ENCODE measurements at places on chromosomes 2 and 18.

- DNase-seq, result no peak
Observed at GRCh38 chr2:215419769-215420470, 15.9 kb downstream of the FN1 start.

DNA sequence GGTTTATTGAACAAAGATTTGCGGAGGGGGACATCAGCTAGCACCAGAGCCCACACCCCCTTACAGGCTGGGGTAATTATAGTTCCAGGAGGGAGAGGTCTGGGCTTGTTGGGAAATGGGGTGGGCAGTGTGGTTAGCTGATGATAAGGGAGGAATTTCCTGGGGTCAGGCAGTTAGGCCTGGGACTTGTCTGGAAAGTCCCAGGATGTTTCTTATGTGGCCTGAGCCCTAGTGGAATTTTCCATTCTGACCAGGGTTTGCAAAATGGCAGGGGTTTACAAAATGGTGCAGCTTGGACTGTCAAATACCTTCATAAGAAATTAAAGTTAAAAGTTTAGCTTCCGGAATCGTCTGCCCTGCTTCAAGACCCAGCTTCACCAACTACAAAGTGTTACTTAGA, 199.1 kb downstream of the FBXO15 start:
- DNase-seq, result no peak

DNA sequence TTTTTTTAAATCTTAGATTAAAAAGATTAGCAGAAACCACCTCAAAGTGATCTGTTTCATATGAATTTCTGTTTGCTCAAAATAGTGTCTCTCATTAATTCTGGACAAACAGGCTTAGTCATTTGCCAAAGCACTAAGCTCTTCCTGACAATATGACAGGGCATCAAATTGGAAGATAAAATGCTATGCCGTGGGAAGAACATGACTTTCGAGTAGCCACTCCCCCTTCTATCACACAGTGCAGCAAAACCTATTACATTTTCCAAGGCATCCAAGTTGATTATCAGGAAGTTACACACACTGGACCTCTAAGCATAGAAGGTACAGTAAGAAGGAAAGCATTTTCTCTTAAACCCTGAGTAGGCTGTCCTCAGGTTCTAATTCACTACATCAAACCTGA, 89.5 kb downstream of the STK39 start:
- DNase-seq, result no peak

DNA sequence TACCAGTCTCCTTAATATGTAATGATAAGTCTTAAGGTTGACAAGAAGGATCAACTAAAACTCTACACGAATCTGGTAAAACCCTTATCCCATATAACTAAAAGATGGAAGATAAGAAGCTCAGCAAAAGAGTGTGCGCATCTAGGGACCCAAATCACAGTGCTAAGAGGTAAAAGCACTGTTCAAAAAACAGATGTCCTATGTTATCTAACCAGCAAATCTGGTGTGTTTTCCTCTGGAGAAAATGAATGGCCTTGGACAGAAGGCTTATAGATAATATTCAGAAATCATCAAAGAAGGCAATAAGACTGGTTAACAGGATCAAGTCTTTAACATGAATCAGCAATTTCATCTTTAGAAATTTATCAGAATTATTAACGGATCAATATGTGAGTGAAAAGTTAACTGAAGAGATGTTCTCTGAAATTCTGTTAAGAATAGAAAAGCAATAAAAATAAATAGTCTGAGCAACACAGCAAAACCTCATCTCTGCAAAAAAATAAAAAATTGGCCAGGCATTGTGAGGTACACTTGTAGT, 47.1 kb downstream of the RPRD1A start:
- no peak for DNase-seq

- no peak for DNase-seq
Observed at GRCh38 chr2:195313962-195314361, 343.1 kb upstream of the SLC39A10 start.

DNA sequence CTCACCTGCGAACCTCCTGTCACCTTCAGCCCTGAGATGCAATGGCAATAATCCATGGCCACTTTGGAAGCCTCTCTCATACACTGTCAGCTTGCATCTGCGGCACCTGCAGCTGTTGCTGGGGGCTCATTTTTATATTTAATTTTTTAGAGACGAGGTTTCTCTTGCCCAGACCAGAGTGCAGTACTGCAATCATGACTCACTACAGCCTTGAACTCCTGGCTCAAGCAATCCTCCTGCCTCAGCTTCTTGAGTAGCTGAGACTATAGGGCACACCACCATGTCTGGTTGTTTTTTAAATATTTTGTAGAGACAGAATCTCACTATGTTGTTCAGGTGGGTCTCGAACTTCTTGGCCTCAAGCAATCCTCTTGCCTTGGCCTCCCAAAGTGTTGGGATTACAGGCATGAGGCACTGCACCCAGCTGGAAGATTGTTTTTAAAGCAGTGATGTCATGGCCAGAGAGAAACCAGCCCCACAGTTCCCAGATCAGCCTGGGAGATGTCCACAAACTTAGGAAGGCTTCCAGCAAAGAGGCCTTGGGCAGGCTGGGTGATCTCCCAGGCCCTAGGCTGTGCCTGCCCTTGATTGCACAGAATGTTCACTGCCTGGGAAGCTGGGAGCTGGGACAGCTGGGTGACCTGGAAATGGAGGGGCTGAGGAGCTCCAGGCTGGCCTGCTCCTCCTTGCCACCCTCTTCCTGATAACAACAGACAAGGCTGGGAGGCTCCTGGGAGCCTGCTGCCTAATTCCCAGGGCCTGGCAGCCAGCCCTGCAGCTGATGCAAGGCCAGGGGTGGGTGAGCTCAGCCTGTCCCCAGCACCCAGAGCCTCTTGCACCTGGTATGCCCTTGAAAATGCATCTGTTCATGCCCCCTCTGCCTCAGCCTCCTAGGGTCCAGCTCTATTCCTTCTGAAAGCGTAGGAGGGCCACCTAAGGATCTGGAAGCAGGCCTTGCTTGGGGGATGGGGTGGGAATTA, 27.1 kb downstream of the SH2D6 start:
- DNase-seq, result peak; percentile 47

DNA sequence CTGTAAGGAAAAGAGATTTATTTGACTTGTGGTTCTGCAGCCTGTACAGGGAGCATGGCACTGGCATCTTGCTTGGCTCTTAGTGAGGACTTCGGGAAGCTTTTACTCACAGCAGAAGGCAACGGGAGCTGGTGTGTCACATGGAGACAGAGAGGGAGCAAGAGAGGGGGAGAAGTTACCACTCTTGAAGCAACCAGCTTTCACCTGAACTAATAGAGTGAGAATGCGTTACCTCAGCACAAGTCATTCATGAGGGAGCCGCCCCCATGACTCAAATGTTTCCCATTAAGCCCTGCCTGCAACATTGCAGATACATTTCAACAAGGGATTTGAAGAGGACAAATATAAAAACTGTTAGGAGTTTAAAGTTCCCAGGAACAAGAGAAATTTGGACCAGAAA, 190.0 kb downstream of the CYRIA start:
- DNase-seq, result no peak

DNA sequence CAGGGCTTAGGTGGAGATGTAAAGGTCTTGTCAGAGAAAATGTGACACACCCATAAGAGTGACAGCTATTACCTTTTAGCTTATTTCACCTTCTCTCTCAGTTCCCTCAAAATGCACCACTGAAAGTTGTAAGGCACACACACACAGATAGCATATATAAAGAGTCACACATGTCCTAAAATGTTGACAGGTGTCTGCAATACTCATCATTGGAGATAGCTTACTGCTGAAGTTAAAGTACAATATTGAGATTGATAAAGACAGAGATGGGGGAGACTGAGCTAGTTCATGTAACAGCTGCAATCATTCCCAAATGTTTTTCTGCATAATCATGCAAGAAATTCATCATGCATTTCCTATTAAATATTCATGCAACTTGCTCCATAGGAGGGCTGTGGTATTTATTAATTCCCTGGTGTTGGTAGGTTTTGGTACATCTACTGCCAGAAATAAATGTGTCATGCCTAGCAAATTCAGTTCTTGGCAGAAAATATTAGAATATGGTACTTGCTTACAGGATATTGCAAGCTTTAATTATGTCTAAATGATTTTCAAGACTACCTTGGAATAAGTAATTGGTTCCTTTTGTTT, 118.8 kb upstream of the RBMS1 start:
- DNase-seq, result no peak

- DNase-seq, result no peak
Observed at GRCh38 chr2:228048838-228049490, 132.5 kb downstream of the SPHKAP start.

DNA sequence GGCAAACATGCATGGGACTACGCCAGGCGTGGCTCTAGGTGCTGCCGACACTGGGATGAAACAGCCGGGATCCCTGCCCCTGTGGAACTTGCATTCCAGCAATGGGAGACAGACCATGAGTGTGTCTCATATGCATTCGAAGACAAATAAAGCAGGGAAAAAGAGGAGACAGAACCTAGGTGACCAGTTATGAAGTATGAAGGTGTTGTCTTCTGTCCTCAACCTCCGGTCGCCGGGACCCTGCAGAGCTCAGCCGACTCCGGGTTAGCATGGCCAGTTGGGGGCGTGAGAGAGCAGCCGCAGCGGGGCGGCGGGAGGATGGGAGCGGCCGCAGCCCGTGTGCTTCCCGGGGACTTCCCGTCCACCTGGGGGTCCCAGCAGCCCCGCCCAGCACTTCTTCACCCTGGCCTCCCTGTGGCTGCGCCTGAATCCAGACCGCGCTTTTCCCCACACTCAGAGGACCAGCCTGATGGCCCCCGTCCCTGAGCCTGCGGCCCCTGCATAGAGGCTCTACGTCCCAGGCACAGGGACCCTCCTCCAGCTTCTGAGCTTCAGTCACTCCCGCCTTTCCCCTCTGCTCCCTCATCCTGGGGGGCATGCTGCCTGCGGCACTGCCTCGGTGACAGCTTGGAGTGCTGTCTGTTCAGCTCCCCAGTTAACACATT, 11.4 kb downstream of the ID2 start:
- no peak for DNase-seq

DNA sequence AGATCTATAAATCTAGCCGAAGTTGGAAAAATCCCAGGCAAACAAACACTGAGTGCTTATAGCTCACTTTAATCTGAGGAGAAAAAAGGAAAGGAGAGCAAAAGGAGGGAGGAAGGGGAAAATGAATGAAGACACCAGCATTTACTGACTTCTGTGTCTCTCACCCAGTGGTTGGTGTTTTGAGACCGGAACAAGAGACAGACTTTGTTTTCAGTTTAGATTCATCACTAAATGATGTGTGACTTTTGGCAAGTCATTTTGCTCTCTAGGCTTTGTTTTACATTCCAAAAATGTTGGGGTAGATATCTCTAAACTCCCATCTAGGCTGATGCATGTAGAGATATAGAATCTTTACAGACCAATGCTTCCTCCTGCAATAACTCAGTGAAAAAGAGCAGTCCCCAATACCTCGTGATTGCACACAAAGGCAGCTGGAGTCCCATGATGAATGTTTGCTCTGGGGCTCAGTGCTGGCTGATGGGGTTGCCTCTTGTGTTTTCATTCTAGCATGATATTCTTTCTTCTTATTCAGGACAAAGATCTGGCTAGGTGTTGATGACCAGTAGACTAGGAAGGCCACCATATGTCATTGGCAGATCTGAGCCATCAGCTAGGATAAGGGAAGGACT, 51.4 kb downstream of the TRIB2 start:
- DNase-seq, result no peak

- no peak for DNase-seq
Observed at GRCh38 chr2:47751856-47752414, 31.0 kb upstream of the MSH6 start.

GRCh38 chr2:168392024-168392423, 64.0 kb upstream of the CERS6 start:
- DNase-seq, result no peak

- DNase-seq, result no peak
Observed at GRCh38 chr2:4898706-4899105, 793.5 kb upstream of the SOX11 start.

DNA sequence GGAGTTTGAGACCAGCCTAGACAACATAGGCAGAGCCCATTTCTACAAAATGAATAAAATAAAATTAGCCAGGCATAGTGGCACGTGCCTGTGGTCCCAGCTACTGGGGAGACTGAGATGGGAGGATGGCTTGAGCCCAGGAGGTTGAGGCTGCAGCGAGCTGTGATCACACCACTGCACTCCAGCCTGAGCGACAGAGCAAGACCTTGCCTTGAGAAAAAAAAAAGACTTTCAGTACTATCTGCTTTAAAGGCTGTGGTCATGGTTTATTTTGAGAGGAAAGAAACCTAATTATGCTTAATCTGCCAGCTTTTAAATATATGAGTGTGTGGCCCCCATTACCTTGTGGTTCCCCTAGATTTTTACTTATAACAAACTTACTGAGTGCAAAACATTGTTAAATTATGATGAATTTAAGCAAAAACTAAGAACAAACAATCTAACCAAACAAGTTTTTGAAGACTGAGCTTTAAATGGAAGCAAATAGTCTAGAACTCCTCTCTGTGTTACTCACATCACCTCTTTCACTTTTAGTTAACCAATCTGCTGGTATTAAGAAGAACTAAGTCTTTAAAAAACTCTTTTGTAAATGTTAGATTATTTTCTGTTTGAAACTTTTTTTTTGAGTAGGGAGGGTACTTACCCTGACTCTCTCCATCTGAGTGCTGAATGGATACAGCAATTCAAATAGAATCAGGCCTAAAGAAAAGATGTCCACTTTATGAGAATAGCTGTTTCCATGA, 65.4 kb downstream of the EIF2AK3 start:
- DNase-seq, result no peak

DNA sequence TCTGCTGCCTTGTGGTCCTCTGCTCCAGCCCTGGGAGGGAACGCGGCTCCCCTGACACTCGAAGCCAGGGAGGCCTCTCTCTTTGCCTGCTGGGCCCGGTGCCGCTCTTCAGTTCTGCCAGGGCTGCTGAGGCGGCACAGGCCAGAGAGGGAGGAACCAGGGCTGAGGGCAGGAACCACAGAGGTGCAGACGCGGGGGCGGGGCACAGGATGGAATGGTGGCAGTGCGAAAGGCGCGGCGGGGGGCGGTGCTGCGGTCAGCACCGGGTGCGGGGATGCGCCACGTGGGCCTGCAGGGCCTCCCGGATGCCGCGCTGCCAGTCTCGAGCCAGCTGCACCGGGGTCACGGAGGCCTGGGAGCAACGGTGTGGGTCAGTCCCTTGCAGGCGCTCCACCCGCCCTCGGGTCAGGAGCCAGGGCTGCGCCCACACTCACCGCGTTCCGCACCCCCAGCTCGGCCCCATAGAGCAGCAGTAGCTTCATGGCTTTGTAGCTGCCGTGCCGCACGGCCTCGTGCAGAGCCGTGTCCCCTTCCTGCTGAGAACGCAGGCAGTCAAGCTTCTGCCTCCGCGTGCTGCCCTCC, 4.4 kb downstream of the ANKRD23 start:
- no peak for DNase-seq

- no peak for DNase-seq
Observed at GRCh38 chr18:77250501-77250925, 865 bp downstream of the GALR1 start.

Measured in NCI-H2107 (cell line).